Jurkat, Clone E6-1 (cell line): ENCODE measurements at places on chromosomes 2 and 18.

- no peak for DNase-seq
Measured at GRCh38 chr18:23032030-23032582, 99.0 kb downstream of the RBBP8 start.

DNA sequence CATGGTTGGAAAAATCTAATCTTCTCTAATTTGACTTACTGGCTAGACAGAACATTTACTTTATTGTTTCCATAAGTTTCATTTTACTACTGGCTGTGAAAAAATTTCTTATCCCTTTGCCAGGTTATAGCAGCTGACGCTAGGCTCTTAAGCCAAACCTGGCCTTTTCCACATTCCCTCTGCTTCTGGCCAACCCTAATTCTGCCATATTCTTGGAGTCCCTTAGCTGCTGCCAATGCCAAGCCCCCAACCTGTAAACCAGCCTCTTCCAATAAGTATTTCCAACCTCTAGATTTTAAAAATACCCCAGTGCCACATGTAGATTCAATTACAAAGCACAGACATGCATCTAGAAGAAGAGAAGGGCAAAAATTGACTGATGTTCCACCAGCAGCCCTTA lies 452.3 kb upstream of the MEX3C start:
- DNase-seq = no peak

GRCh38 chr2:129907256-129907998 lies 72.0 kb upstream of the RAB6C start:
- no peak for DNase-seq

DNA sequence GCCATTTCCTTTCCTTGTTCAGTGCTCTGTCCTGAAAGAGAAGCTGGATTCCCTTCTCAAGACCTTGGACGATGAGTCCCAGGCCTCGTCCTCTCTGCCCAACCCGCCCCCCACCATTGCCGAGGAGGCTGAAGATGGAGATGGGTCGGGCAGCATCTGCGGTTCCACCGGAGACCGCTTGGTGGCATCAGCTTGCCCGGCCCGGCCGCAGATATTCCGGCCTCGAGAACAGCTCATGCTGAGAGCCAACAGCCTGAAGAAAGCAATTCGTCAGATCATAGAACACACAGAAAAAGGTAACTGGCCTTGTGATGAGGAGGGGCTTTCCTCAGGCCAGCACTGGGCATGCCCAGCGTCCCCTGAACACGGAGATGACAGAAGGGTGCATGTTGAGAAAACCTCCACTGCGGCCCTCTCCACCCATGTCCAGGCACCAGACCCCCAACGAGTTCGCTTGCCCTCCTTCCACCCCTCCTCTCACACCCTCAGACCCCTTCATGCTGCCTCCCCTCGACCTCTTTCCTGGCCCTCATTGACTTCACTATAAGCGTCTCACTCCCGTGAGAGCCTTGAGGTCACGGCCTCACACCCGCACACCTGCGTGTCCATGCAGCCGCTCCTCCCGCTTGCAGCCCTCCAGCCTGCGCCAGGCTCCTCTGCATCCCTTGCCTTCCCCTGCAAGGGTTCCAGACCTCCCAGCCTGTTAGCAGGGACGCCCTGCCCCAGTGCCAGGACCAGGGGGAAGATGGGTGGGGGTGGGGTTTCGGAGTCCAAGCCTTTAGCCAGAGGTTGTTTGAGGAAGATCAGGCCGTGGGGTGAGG lies 95.0 kb downstream of the DGKD start:
- no peak for DNase-seq

DNA sequence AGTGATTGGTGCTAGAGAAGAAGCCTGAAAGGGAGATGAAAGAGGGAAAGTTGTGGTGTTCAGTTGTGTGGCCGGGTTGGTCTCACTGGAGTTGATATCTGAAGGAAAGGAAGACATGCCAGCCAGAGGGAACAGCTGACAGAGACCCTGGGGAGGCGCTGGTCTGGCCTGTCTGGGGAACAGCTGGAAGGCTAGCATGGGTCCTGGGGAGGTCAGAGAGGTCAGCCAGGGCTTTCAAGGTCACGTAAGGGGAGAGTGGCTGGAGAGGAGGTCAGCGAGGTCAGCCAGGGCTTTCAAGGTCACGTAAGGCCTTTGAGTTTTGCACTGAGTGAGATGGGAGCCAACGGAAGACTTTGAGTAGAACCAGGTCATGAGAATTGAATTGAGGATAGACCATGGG lies 11.0 kb downstream of the DYSF start:
- no peak for DNase-seq

DNA sequence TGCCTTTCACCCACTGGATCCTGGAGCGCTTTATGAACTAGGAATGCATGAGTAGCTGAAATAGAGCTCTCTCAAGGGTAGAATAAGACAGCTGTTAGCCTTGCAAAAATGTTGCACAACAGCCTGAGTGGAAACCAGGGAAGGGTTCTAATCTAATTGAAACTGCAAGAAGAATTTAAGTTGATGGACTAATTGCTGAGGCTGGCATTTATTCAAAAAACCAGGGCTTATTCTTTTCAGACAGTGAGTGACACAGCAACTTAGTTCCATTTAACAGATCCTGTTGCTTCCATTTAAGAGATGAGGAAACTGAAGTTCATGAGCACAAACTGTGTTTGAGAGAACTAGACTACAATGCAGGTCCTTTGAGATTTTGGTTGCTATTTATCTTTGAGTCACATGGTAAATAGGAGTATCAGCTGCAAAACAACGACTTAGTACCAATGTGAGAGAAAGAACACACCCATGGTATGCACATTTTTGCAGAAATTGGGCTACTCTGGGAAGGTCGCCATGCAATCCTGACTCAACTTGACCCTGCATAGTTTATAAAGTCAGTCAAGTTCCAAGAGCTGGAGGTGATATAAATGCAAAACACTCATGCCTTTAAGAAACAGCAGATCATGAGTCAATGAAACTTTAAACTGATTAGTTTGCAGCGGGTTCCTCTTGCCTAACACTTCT lies 76.4 kb upstream of the PARD3B start:
- no peak for DNase-seq

DNA sequence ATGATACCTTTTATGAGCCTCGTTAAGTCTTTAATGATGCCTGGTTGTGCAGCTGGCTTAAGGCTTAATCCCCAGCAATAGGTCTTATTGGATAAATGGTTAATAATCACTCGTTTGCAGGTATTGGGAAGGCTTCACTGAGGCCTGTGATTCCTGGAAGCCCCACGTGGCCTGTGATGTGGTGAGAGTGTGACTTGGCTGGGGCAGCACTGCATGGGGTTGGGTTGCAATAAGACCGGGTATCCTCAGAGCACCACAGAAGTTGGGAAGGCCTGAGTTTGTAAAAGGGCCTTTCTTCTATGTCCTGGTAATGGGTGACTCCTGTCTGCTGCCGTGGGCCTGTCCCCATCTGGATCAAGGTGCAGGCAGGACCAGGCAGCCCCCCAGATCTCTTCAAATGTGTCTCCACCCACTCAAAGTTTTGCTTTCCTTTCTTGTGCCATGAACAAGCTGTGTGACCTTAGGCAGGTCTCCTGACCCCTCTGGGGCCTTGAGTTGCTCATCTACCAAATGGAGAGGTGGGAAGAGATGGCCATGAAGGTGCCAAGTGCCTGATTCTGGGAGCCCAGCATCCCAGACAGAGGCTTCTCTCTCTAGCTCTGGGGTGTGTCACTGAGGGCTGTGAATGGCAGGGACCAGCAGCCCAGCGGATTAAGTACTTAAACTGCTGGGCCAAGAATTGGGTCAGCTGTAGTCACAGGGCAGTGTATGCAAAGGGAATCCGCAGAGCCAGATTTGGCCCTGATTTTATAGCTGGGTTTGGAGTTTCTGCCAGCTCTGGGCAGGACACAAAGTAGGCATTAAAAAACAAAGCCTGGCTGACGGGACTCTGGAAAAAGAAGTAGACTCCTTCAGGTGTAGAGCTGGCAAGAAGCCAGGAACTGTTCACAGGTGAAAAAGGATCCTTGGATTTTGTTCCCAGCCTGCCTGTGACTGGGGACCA lies 24.4 kb downstream of the LBH start:
- DNase-seq = no peak

- DNase-seq = no peak
Measured at GRCh38 chr2:182971820-182972547, 66.3 kb downstream of the NCKAP1 start.

GRCh38 chr18:48493434-48494230 lies 45.2 kb upstream of the CTIF start:
- DNase-seq = no peak

GRCh38 chr2:187890690-187891089 lies 336.5 kb upstream of the TFPI start:
- no peak for DNase-seq

DNA sequence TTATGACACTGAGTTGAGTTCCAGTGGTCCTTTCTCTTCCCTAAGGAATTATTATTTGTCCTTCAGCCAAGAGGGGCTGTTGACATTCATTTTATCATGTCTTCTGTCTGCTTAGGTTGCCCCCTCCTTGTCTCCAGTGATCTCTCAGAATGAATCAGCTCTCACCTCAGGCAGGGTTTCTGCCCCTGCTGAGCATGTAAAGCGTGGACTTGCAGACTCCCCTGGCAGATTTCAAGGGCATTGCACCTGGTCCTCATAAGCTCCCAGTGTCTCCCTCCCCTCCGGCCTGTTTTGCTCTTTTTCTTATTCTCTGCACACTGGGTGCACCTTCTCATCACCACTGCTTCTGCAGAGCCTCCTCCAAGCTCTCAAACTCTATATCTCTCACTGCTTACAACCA lies 188.4 kb downstream of the KCNS3 start:
- DNase-seq = no peak

DNA sequence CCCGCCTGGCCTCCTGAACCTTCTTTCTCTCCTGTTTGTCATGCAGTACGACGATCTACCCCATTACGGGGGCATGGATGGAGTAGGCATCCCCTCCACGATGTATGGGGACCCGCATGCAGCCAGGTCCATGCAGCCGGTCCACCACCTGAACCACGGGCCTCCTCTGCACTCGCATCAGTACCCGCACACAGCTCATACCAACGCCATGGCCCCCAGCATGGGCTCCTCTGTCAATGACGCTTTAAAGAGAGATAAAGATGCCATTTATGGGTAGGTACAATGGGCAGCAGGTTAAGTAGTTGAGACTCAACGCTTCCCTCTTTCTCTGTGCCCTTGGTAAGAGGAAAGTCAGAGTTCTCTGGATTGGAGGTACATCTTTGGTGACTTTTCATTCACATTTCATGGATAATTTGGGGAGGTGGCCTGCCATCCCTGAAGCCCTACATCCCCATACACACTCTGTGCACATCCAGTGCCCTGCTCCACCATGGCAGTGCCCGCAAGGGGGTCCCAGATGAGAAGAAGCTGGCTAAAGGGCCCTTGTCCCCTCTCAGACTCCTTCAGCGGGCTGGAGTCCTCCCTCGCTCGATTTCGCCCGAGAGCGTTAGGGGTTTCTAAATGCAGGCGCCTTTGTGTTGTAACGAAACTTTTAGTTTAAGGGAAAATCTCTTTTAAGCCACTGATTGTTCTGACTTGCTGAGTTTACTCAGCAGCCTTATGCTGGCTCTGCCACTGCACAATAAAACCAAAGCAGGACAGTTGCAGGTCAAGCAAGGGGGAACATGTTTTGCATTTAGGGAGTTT lies 3.0 kb downstream of the MEIS1 start:
- no peak for DNase-seq

- no peak for DNase-seq
Measured at GRCh38 chr2:141468761-141469160, 662.1 kb downstream of the LRP1B start.

- no peak for DNase-seq
Measured at GRCh38 chr2:168662651-168663208, 139.7 kb upstream of the NOSTRIN start.

DNA sequence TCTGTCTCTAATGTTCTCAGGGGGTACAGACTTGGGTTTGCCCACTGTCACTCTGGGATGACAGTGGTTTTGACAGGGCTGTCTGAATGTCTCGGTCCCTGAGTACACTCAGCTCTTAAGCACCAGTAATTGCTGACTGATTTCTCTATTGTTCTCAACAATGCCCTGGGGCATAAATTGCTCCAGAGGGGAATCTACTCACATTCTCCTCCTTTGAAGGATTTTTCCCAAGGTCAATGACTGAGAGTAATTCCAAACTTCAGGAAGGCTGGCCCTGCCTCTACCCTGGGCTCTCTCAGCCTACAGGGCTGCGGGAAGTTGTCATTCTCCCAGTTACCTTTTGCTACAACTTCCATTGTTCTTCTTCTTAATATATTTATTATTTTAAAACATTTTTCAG lies 36.5 kb downstream of the MC2R start:
- no peak for DNase-seq

DNA sequence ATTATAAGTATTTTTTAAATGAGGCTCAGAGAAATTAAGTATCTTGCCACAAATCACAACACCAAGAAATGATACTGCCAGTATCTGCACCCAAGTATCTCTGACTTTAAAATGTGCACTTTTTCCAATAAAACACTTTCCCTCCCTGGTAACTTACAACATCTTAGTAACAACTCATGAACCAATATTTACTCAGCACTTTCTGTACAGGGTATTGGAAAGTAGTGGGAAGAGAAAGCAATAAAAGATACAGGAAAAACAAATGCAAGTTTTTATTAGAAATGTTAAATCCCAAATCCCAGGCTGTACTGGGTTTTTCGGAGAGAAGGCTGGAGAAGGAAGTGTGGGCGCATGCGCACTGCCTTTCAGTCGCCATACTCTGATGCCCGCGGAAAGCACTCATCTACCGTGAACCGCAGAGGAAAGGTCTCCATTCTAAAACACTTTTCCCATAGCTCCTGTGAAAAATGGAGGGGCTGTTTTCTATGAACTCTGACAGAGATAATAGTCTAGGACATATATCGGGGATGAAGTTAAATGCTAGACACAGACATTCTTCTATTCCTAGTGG lies 52.1 kb downstream of the L3MBTL4 start:
- DNase-seq = no peak

DNA sequence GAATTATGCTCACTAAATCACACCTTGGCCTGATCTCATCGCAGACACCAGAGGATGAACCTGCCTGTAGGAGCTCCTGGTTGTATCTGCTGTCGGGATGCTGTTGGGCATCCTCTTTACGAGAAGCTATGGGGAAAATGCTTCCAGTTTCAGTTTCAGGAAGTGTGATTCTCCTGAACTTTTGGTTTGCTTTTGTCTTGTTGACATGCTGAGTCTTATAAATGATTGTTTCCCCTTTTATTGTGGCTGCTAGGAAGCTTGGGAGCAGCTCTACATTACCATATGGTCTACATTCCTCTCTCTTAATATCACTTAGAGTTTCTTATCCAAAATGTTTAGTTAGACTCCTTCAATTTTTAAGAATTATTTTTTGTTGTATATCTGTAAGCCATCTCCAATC lies 227.5 kb downstream of the MTX2 start:
- no peak for DNase-seq

- no peak for DNase-seq
Measured at GRCh38 chr2:8172661-8173060, 509.2 kb upstream of the ID2 start.

- DNase-seq = no peak
Measured at GRCh38 chr2:85705680-85706039, 11.5 kb downstream of the GNLY start.

GRCh38 chr18:73093687-73094250 lies 226.0 kb upstream of the NETO1 start:
- no peak for DNase-seq

- DNase-seq = no peak
Measured at GRCh38 chr18:76978616-76979015, 154.0 kb downstream of the MBP start.

- DNase-seq = no peak
Measured at GRCh38 chr2:9375857-9376428, 47.4 kb downstream of the ITGB1BP1 start.
